Thyroid gland (tissue), 4 donors: ENCODE measurements at places on chromosomes 6 and 20.
A peak's percentile ranks its signal among the peaks of the same experiment; 100 is the strongest.

DNA sequence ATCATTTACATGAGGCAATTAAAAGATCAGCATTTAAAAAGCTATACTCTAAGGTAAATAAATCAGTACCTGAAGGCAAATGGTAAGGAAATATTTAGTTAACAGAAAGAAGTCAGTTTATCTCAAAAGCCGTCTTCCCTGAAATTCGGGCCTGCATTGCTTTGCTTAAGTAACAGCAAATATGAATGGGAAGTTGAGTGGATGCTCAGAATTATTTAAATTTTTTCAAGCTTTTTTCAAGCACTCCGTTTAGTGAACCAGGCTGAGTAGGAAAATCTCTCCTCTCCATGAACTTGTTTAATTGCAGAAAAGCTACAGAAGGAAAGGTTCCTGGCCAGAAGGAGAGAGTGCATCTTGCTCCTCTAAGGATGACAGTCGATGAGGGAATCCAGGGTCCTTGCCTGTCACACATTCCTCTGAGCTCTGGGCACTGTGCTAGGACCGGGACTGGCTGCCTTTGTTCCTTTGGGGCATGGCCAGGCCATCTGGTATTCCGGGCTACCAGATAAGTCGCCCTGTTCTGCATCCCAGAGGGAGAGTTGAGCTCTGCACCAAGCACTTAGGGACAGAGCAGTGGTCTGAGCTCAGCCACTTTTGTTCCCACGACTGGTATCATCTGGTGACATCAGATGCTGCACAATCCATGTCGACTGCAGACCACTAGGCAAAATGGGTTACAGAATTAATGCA, 77.6 kb downstream of the RIN2 start:
- no peak for DNase-seq

- DNase-seq = no peak
Measured at GRCh38 chr6:117344444-117345291, 79.3 kb downstream of the VGLL2 start.

DNA sequence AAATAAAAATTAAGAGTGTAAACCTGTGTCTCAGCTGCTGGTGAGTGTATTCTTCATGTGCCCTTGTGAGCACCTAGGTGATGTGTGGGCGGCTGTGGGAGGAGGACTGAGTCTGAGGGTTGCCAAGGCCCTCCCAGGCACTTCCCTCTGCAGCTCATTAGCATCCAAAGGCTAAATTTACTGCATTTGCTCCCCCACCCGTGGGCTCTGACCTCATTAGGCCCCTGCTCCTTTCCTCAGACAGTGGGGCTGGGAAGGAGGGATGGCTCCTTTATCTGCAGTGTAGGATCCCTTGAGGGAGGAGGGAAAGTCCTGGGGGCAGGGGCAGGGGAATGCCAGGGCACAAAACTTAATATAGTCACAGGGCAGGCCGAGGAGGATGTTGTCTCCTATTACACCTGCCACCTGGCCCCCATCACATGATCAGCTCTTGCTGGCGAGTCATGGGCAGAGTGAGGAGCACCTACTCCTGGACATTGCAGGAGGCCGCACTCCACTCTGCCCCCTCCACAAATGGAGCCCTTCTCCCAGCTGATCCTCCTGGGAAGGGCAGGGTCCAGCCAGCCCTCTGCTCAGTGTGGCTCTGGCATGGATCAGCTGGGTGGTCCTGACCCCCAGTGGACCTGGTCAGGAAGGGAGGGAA, 133.2 kb downstream of the MRPL14 start:
- no peak for DNase-seq

- no peak for DNase-seq
Measured at GRCh38 chr6:20978151-20978614, 443.9 kb downstream of the CDKAL1 start.

DNA sequence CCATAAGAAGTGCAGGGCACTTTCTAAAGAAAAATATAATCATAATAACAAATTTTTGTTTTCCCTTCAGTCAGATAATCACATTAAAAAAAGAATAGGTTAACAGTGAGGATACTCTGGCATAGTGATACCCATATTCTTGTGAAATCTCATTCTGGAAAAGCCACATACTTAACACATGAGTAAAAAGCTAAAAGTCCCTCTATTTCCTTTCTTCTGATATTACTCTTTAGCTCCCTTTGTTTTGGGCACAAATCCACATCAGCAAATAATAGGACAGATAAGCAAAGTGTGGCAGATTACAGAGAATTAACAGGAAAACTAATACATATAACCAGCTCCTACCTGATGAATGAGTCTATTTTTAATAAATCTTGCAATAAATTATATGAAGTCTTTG, 15.8 kb downstream of the SHPRH start:
- DNase-seq = no peak

DNA sequence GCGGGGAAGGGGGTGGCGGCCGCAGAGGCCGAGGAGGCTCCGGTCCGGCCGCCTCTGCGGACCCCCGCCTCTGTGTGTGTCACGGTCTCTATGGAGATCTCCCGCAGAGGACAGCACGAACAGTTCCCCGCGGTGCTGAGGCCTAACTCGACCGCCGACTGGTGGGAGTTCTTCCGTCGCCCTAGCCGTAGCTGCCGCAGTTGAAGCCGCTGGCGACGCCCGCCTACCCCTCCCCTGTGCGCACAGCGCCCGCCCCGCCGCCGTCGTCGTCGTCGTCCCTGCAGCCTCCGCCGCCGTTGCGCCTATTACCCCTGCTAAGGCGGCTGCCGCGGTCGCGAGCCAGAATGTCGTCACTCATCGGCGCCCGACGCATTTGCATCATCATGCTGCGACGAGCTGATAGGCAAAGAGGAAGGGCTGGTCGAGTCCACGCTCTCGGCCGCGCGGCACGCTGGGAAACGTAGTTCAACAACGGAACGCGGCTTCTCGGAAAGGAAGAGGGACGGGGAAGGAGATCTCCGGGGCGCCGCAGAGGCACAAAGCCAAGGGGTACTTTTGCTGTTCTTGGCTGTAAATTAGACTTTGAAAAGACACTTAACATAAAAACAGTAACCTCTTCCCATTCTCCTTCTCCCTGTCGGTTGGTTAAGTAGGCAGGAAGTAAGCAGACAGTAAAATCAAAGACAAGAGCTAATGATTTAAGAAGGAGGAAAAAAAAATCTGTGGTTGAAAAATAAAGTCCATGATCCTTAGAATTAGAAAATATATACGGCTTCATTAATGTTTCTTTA, at the start of gene NUP153:
Gene NUP153, minus strand, starts transcription at position 346 of the 791 bp plus-strand sequence. CDS start 538 bp downstream, outside the sequence.
- peak; percentile 98 for DNase-seq
